HepG2 (cell line): ENCODE measurements at places on chromosomes 1 and 21.

DNA sequence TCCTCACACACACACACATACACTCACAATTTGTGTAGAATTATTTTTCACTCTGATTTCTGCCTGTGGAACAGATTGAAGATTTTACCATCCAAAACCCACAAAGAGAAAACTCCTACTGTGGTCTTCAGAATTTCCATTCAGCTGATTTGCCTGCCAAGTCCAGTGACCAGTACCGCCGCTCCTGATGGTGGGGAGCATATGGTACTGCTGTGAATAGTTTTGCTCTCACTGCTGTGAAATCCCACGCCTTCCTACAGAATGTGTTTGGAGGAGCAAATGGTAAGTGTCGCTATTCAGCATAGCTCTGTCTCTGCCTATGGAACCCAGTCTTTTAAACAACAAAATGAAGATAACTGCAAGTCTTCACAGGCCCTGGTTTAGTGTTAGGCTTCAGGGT lies 629.5 kb downstream of the LMO4 start:
- DNase-seq, result no peak

- DNase-seq, result no peak
Observed at GRCh38 chr1:103218369-103218768, 110.0 kb upstream of the COL11A1 start.

- no peak for DNase-seq
Observed at GRCh38 chr1:246162560-246162959, 344.5 kb downstream of the SMYD3 start.

DNA sequence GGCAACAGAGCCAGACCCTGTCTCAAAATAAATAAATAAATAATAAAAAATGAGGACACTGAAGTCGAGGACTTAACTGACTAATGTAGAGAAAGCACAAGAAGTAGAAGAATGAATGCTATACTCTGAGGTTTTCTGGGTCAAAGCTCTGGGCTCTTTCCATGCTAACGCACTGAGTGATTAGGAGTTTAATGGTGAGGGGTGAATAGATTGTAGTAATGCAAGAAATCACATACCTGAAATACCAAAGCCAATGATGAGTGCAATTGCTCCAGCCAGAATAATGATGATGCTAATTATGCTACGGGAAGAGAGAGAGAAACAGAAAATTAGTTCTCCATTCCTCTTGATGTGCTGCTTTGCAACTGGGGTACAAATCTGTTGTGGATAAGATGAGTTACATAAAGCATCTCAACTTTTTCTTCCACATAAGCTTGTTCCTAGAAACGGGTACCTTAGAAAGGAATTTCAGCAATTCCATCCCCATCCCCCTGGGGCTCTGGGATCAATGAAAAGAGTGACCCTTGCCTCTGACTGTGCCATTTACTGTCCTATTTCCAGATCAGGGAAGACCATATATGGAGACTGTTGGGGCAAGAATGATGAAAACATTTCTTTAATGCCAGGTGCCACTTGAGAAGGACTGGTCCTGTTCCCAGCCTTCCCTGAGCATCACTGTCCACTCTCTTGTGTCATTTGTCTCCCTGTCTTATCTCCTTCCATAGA lies 40.7 kb downstream of the VTCN1 start:
- no peak for DNase-seq

GRCh38 chr1:51600965-51601364 lies 15.9 kb upstream of the OSBPL9 start:
- no peak for DNase-seq

GRCh38 chr1:213269829-213270228 lies 218.8 kb downstream of the RPS6KC1 start:
- no peak for DNase-seq

DNA sequence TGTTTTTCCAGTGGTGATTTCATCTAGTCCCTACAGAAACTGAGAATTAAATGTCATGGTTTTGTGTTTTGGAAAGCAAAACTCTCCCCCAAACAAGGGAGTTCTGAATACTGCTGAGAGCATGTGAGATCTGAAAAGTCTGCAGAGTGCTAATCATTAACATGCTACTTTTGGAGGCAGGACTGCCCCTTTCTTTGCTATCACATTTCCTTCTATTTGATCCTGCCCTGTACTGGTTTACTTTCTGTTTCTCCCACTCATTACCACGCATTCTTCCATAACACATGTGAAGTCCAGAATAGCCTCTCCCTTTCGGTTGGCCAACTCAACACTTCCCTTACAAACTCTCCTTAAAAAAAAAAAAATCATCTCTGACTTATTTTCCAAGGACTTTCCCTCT lies 63.6 kb downstream of the GADD45A start:
- DNase-seq, result peak; percentile 74

- DNase-seq, result no peak
Observed at GRCh38 chr1:60228041-60228491, 154.5 kb upstream of the C1orf87 start.

- DNase-seq, result no peak
Observed at GRCh38 chr21:42702720-42703119, 49.3 kb downstream of the PDE9A start.

GRCh38 chr1:75768016-75768415 lies 18.0 kb upstream of the RABGGTB start:
- DNase-seq, result no peak

GRCh38 chr1:245512980-245513578 lies 358.3 kb downstream of the KIF26B start:
- DNase-seq, result no peak

DNA sequence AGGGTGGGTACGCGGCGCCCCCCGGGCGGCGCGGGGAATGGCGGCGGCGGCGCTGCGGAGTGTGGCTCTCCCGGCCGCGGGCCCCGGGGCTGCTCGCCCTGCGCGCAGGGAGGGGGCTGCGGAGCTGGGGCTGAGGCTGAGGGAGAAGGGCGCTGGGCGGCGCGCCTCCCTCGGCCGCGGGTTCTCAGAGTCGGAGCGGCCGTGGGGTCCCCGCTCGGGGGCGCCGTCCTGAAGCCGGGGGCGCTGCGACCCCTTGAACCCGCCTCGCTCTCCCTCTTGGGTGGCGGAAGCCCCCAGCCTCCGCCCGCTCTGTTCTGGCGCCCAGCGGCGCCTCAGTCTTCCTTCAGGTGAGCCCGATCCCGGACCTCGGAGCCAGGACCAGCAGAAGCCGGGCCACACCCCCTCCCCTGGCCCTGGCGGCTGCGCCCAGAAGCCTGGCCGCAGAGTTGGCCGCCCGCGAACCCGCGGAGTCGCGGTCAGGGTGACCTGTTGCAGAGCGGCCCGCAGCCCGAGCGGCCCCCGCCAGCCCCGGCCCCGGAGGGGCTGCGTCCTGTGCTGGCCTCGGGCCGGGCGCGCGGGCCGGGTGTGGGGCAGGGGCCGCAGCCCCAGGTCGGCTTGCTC lies 532 bp downstream of the RALGPS2 start:
- DNase-seq, result no peak

DNA sequence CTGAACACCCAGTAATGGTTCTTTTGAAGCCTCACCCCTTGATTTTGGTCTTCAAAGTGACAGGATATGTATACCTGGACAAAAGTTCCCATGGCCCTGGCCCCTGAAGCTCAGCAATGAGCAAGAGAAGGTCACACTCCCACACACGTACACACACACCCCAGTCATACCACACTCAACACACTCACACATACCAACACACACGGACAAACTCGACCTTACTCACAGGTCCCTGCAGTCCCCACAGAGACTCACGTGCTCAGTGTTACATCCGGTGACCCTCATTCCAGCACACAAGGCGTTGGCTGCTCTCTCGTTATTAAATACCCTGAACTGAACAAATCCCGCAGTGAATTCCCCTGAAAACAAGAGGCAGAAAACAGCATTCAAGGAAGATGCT lies 5.9 kb downstream of the ITLN1 start:
- DNase-seq, result no peak

- no peak for DNase-seq
Observed at GRCh38 chr1:196115646-196116045, 492.6 kb downstream of the KCNT2 start.

DNA sequence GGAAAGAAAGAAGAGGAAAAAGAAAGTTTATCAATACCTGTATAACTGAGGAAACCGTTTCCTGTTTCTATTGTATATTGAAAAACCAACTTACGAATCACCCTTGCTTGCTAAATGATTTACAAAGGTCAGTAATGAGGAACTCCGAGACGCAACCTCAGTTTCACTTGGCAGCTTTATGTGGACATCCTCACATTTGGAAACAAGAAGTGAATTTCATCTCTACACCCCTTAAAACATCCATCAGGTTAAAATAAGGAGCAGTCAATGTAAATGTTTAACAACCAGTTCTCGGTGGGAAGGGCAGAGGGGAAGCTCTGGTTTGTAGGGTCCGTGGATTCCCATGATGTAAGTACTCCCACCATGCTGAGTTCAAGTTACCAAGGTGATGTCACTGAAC lies 481.7 kb upstream of the RUNX1 start:
- no peak for DNase-seq

GRCh38 chr1:118627435-118627834 lies 360.7 kb downstream of the TBX15 start:
- DNase-seq, result no peak

GRCh38 chr1:212485913-212486618 lies 53.3 kb downstream of the NENF start:
- peak; percentile 71 for DNase-seq

DNA sequence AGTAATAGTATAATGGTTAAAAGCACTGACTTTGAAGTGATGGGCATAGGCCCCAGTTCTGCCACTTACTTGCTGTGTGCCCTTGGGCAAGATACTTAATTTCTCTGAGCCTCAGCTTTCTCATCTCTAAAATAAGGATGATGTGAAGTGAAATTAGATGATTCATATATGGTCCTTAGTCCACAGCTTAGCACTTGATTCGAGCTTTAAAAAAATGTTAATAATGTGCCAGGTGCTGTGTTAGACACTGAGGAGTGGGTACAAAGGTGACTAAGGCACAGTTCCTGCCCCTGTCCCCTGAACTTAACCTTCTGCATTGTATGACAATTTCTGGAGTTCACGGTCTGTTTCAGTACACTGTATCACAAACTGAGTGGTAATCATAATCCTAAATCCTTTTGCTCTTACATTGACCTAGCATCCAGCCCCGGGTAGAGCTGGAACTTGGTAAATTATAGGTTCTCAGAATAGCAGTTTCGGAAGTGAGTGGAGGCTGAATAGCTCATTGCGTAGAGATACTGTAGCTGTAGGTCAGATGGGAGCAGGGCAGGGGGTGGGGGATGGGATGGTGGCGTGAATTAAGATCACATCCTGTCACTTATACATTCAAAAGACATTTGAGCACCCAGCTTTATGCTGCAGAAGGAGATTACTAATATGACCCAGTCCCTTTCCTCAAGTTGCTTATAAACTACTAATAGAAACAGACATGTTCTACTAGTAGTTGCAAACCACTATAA lies 1.5 kb downstream of the ZNF691 start:
- DNase-seq, result no peak

- no peak for DNase-seq
Observed at GRCh38 chr1:167862432-167863076, 51.4 kb downstream of the ADCY10 start.

DNA sequence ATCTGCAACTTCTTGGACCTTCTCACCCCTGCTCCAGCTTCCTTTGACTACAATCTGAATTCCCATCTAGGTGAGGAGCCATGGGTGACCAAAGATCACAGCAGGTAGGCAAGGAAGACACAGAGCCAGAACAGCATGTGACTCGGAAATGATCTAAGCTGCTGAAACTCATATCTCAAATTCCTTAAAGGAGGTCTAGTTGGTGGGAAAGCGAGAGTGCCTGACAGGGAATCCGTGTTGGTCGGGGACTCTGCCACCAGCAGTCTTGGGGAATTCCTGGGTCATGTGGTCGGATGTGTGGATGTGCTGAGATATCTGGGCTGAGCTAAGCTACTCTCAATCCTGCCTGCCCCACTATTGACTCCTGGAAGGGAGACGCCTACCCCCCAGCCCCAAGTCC lies 3.2 kb upstream of the NUAK2 start:
- DNase-seq, result no peak

DNA sequence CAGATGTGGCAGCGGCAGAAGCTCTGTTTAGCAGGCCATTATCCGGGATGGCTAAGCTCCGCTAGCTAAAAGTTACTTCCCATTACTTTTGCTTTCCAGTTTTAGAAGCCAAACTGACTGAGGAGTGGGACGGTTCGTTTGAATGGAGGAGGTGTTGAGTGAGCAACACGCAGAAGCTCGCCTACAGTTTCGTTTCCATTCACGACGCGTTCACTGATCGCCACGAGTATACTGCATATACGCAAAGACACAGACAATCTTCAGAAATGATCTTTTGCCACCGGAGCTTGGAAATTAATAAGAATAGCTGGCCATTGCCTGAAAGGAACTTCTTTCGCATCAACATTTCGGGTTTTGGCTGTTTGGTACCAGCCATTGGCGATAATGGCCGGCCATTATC lies 14.6 kb downstream of the SON start:
- DNase-seq, result no peak

GRCh38 chr1:45607404-45608074 lies 16.3 kb downstream of the CCDC17 start:
- no peak for DNase-seq

DNA sequence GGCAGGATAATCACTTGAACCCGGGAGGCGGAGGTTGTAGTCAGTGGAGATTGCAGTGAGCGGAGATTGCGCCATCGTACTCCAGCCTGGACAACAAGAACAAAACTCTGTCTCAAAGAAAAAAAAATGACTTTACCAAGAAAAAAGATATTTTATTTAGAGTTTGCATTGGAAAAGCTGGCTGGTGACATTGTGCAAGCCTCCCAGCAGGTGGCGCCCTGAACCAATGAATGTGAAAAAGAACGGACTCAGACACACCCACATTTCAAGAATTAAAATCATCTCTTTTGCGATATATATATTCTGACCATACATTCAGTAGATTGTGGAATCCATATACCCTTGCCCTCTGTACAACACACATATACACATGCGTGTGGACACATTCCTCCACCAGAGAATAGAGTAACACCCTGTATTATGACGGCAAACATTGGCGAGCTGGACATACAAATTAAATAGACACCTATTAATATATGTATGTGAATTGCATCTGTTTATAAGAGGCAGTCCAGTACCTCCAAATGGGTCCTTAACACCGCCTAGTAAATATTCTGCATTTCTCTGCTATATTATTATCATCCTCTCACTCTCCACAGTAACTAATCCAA lies 39.0 kb upstream of the CADM3 start:
- DNase-seq, result peak; percentile 40

DNA sequence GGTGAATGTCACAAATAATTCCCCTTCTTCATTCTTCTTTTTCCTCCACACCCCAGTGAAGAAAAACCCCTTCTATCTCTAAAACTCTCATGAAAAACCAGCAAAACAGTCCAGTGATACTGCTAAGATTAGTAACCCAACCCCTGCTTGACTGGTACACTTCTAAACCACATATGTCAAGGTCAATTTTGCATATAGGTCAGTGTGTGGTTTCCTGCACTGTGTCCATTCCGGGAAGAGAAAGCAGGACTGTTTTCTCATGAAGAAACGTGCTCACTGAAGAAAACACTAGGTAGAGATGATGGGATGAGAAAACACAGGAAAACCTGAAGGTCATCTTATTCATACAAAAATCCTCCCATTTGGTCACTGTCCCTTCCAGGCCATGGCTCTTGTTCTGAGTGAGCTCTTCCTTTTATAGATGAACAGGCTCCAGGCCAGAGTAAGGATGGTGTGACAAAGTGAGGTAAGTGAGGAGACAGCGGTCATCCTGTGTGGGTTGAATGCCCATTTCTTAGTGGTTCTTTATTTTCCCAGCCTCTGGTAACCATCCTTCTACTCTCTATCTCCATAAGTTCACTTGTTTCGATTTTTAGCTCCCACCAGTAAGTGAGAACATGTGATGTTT lies 122.7 kb downstream of the FASLG start:
- DNase-seq, result no peak
